Esophagus muscularis mucosa (tissue), 4 donors: ENCODE measurements at places on chromosomes 11 and 22.
A peak's percentile ranks its signal among the peaks of the same experiment; 100 is the strongest.

DNA sequence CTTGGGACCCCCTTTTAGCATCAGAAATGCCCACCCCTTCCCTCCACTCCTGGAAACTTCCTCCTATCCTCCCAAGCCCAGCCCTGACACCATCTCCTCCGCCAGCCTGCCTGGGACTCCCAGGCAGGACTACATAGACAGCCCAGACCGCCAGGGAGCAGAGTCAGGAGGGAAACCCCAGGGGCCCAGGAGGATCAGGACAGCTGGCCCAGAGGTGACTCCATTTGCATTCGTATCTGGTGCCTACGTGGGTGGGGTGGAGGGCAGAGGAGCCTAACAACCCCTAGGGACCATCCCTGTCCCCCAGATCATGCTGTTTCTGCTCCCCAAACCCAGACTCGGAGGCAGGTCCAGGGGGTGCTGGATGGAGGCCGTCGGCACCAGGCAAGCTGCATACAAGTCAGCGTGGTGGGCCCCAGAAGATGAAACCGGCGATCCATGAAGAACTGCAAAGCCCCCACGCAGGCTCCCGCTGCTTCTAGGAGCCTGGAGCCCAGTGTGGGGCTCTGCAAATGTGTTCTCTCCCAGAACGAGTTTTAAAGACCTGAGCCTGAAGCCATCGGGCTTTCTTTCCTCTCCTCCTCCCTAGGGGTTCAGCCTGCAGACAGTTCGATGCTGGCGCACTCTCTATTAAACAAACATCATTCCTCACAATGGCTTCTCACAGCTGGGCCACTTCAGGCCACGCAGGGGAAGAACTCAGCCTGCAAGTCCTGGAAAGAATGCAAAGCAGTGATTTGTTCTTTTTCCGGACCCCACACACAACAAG, 1506.8 kb downstream of the BRD1 start:
- no peak for DNase-seq

GRCh38 chr11:2217211-2218030, 45.8 kb upstream of the TH start:
- DNase-seq = peak; percentile 80

GRCh38 chr11:121291896-121292494, 576 bp upstream of the SC5D start:
- DNase-seq = no peak

GRCh38 chr11:60679879-60680278, 19.5 kb upstream of the MS4A8 start:
- DNase-seq = no peak

GRCh38 chr22:27903805-27904473, 15.1 kb downstream of the PITPNB start:
- DNase-seq = no peak

DNA sequence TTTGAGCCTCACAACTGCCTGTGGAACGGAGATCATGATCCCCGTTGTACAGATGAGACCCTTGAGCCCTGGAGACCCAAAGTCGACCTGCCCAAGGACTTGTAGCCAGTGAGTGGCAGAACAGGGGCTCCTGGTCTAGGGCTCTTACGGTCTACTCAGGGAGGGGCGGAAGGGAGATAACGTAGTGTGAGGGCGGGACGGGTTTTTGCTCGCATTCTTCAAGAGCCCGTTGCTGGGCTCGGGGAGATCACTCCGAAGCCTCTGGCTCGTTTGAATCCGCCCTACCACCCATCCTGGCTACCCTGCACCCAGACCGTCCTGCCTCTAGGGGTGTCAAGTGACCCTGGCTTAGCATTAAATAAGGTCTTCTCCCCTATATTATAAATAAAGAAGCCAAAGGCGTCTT, 639 bp downstream of the CRY2 start:
- no peak for DNase-seq

GRCh38 chr11:110061296-110061695, 31.9 kb upstream of the ZC3H12C start:
- DNase-seq = no peak
